Subcutaneous adipose tissue (tissue), 4 donors: ENCODE measurements at places on chromosomes 5 and 9. TPM values are rescaled to one million over a fixed set of nuclear protein-coding genes. Genes with fewer than 3 reads are reported as not detected.

MINAR2 gene
- not detected for total RNA-seq

IER5L gene
- 10.6 TPM for total RNA-seq

SLC46A2 gene
- 3.1 TPM for total RNA-seq

TRAF1 gene
- 12.1 TPM for total RNA-seq

NUTM2G gene
- total RNA-seq: not detected

KIF24 gene
- 0.88 TPM for total RNA-seq

SVEP1 gene
- 87.2 TPM for total RNA-seq

COL27A1 gene
- 1.0 TPM for total RNA-seq

NAIP gene
- 41.6 TPM for total RNA-seq

CNTNAP3 gene
- total RNA-seq: 11.7 TPM

MPDZ gene
- total RNA-seq: 41.3 TPM

TIMD4 gene
- total RNA-seq: not detected

MVB12B gene
- 11.9 TPM for total RNA-seq

F12 gene
- not detected for total RNA-seq

SHISAL2B gene
- not detected for total RNA-seq

PCDHGB3 gene
- total RNA-seq: 4.4 TPM

RMND5B gene
- 41.3 TPM for total RNA-seq

NOXA1 gene
- 1.4 TPM for total RNA-seq

IQGAP2 gene
- total RNA-seq: 58.7 TPM

CDH9 gene
- total RNA-seq: not detected

RELL2 gene
- 0.88 TPM for total RNA-seq

ZFP37 gene
- 1.3 TPM for total RNA-seq

PLCXD3 gene
- 7.0 TPM for total RNA-seq

IDNK gene
- 1.3 TPM for total RNA-seq

FOXD4L6 gene
- not detected for total RNA-seq

GPRIN1 gene
- 0.75 TPM for total RNA-seq

WDR38 gene
- not detected for total RNA-seq

TLE1 gene
- 109 TPM for total RNA-seq

LCN15 gene
- total RNA-seq: not detected

PDE4D gene
- 24.0 TPM for total RNA-seq

SLC27A4 gene
- total RNA-seq: 10.1 TPM

KDM3B gene
- total RNA-seq: 61.4 TPM

PCDHB5 gene
- total RNA-seq: 0.68 TPM

HEMGN gene
- total RNA-seq: not detected

PCDHGA7 gene
- 4.2 TPM for total RNA-seq

HRCT1 gene
- total RNA-seq: 9.5 TPM

S100Z gene
- total RNA-seq: 2.5 TPM

FOXI1 gene
- not detected for total RNA-seq

SPATA6L gene
- 1.8 TPM for total RNA-seq

AIF1L gene
- total RNA-seq: 55.4 TPM

C5orf58 gene
- 0.68 TPM for total RNA-seq

FOXD4L5 gene
- total RNA-seq: not detected

ENTPD2 gene
- total RNA-seq: not detected

PTGS1 gene
- 4.5 TPM for total RNA-seq

SPACA9 gene
- total RNA-seq: 3.0 TPM

OCLN gene
- total RNA-seq: 0.44 TPM

FAM81B gene
- not detected for total RNA-seq

DOK3 gene
- 11.7 TPM for total RNA-seq

NUTM2F gene
- total RNA-seq: not detected

ADGRV1 gene
- not detected for total RNA-seq

FLT4 gene
- total RNA-seq: 47.5 TPM

UGT3A1 gene
- total RNA-seq: not detected

BAAT gene
- not detected for total RNA-seq

CORO2A gene
- 1.3 TPM for total RNA-seq

SLC34A3 gene
- not detected for total RNA-seq

TICAM2 gene
- total RNA-seq: 3.9 TPM
